ENCODE measurements at places on chromosomes 4 and X. TPM values are rescaled to one million over a fixed set of nuclear protein-coding genes. Genes with fewer than 3 reads are reported as not detected.

FRMPD3 gene
- total RNA-seq = 0.33 TPM

DNA sequence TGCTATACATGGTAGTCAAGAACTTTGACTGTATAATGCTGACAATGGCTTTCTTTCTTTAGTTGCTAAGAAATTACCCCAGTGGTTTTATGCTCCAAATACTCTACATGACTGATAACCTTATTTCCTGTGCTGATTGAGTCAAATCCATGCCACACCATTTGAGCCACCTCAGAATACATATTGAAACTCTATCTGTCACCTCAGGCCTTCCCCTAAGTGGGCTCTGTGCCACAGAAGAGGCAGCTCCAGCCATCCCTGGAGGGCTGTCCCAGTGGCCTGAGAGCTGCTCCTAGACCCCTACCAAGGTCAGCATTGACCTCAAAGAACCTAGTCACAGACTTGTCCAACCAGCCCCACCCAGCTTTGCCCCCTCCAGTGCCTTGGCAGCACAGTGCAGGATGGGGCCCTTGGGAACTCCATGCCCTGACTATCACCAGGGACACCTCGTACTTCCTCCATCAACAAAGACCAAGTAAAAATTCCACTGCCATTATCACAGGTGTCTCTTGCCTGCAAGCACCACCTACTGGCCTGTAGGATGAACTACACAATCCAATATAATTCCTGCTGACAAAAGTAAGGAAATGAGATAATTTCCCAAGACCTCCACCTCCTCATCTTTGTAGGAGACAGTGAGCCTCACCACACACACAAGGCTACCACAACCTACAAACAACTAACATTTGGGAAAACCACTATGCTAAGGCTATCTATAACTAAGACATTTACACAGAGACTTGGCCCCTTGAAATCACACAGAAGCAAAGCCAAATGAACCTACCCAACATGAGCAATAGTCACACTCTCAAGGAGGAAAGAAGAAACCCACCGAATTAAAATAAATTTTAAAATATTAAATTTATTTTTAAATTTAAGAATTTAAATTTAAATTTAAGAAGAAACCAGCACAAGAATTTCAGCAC lies 239.9 kb downstream of the NKX6-1 start:
- DNase-seq = no peak

GRCh38 chrX:80807606-80807991 lies 2.1 kb downstream of the BRWD3 start:
- DNase-seq = no peak

DNA sequence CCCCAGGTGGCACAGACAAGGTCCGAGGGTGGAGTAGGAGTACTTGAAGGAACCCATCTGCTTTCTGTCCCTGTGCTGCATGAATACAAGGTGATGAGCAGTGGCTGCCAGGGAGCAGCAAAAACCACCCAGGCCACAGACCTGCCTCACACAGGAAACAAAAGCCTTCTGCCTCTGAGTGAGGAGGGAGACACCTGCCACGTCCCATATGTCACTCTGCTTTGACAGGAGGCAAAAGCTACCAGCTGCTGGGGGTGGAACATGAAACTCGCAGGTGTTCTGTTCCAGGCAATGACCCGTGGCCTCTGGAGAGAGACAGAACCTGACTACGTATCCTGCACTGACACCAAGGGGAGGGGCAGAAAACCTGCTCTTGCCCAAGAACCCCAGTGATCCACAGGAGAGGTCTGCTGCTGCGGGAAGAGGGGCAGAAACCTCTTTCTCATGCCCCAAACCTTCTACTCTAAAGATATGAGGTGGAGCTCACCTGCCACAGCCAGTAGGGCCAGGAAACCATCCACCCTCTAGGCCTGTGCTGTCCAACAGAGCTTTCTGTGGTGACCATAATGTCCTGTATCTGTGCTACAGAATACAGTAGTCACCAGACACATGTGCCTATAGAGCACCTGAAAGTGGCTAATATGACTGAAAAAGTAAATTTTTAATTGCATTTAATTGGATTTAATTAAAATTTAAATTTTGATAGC lies 172.9 kb downstream of the PRDM5 start:
- DNase-seq = no peak

DNA sequence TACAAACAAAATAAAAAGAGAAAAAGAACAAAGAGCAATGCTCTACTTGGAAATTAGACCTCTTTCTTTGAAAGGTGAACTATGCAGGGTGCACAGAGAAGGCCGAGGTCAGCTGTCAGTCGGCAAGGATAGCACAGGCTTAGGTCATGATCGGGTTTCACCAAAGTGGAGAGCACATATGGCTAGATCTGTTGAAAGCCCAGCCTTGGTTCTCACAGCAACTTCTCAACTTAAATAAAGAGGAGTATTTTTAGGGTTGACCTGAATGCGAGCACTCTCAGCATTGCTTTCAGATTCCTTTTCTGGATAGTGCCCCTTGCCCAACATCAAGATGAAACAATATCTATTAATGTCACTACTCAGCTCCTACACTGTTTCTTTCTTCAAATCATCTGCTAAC lies 122.9 kb upstream of the GPC4 start:
- DNase-seq = no peak

DNA sequence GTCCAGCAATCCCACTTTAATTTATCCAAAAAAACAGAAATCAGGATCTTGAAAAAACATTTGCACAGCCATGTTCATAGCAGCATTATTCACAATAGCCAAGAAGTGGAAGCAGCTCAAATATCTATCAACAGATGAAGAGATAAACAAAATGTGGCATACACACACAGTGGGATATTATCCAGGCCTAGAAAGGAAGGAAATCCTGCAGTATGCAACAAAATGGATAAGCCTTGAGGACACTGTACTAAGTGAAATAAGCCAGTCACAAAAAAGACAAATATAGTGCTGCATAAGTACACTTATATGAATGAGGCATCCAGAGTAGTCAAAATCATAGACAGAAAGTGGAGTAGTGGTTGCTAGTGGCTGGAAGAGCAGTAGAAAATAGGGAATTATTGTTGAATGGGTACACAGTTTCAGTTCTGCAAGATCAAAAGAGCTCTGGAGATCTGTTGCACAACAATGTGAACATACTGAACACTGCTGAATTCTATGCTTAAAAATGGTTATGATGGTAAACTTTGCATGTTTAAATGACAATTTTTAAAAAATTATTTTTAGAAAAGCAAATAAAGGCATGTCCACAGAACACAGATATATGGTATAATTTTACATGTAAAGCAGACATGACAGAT lies 25.6 kb downstream of the CHM start:
- DNase-seq = no peak

GRCh38 chr4:105192910-105193309 lies 46.2 kb downstream of the TET2 start:
- no peak for DNase-seq

DNA sequence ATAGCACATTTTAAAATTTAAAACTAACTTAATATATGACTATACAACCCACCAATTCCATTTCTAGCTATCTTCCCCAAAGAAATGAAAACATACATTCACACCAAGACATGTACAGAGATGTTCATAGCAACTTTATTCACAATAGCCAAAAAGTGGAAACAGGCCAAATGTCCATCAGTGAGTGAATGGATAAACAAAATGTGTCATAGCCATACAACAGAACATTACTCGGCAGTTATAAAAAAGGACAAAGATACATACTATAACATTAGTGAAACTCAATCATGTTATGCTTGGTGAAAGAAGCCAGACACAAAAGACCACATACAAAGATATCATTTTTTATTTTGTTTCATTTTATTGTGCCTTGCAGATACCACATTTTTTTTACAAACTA lies 396.8 kb downstream of the PACRGL start:
- DNase-seq = no peak

- DNase-seq = no peak
Observed at GRCh38 chrX:124383354-124383753, 37.0 kb downstream of the SH2D1A start.

DNA sequence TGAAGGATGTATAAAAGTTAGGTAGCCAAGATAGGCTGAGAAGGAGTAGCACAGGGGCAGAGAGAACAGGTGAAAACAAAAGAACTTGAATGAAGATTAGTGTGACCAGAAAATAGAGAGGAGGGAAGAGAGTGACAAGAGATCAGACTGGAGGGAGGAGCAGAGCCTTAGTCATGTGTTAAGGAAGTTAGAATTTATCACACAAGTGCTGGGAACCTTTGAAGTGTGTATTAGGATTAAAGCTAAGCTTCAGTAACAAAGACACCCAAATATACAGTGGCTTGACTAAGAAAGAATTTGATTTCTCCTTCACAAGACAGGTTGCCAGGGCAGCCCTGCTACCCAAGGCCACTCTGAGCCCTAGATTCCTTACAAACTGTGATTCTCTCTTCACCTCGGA lies 10.7 kb upstream of the CCDC149 start:
- DNase-seq = no peak

- DNase-seq = no peak
Observed at GRCh38 chr4:114257501-114257900, 278.1 kb upstream of the ARSJ start.

DNA sequence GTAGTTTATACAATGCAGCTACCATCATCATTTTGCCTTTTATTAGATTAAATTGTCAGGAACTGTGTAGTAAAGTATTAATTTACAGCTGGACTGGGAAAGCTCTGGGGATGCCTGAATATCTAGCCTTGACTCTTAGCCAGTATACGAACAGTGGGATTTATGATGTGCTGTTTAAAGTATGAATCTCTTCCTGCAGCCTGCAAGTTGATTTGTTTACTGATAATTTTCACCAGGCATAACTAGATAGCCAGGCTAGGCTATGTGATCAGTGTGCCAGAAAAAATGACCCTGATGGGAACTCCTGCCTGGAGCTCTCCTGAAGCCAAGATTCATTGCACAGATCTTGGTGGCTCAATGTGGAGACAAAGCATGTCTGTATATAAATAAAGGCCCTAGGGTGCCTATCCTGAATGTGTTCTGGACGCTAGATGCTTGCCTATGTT lies 119.2 kb downstream of the SCLT1 start:
- DNase-seq = no peak

- no peak for DNase-seq
Observed at GRCh38 chr4:20020056-20020455, 231.6 kb upstream of the SLIT2 start.

- no peak for DNase-seq
Observed at GRCh38 chrX:12421918-12422317, 283.6 kb downstream of the FRMPD4 start.
